ENCODE measurements at places on chromosomes 6 and 20.

GRCh38 chr6:130337534-130337933 lies 28.3 kb upstream of the TMEM200A start:
- DNase-seq: no peak

DNA sequence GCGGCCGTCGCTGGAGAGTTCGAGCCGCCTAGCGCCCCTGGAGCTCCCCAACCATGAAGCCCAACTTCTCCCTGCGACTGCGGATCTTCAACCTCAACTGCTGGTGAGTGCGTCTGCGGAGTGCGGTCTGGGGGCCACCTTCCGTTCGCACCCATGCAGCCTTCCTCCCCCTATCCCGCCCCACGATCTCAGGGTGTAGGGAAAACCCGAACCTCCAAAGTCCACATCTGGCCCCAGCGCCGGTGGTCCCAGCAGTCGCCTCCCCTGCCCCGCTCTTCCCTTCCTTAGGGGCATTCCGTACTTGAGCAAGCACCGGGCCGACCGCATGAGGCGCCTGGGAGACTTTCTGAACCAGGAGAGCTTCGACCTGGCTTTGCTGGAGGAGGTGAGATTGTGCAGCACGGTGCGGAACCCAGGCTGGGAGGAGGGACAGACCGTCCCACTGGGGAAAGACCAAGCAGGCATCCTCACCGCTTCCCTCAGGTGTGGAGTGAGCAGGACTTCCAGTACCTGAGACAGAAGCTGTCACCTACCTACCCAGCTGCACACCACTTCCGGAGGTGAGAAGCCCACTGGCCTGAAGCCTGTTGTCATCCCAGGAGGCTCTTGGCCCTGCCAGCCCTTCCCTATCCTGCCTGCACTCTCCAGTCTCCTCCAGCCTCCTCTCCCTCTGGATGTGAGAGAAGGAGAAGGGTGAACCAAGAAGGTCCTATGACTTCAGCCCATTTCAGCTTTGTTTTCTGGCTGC lies 719 bp downstream of the SMPD2 start:
- peak; percentile 29 for DNase-seq

GRCh38 chr20:36852187-36852586 lies 23.8 kb upstream of the TLDC2 start:
- DNase-seq: no peak

- DNase-seq: no peak
Observed at GRCh38 chr6:168045706-168046620, 33.0 kb downstream of the FRMD1 start.

DNA sequence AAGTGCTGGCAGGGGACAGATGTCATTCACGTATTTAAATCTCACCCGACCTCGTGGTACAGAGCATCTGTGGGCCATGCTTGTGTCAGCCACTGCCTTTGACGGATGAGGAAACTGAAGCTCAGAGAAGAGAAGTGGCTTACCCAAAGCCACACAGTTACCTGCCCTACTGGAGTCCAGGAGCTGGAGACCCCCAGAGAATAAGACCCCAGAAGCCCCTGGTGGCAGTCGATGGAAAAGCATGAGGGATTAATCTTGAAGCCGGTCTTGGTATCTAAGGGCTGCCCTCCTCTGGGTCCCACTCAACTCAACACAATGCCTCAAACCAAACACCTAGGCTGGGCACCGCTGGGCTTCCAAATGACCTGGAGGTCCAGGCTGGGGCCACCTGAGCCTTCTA lies 83.1 kb downstream of the GRM4 start:
- no peak for DNase-seq

DNA sequence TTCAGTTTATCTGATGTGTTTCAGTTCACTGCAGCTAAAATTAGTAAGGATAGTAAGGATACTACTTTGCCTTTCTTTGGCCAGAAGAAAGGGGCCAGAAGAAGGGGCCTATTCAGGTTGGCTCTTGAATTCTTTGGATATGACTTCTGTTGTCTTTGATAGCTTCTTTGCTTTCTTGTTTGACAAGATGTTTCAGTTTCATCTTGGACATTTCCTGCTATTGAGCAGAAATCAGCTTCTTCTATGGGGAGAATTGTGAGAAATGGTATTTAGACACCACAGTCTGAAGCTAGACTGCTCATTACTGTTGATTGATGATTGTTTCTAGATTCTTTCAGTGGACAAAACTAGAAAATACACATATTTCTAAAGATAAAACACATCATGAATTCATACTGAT lies 23.2 kb downstream of the L3MBTL3 start:
- DNase-seq: no peak

DNA sequence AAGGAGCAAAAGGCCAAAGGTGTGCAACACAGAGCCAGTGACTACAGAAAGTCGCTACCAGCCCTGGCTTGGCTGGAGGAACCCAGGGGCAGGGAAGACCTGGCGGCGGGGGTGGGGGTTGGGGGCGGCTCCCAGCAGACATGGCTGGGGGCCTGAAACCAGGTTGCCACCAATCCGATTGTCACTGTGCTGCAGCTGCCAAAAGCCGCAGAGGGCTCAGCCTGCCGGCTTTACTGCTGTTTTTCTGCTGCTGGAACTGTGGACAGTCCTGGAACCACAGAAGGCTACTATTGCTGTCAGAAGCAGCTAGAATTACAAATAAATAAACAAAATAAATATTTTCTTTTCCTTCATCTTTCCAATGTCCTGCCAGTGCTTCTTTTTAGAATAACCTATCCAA lies 25.7 kb upstream of the OGFRL1 start:
- DNase-seq: no peak

DNA sequence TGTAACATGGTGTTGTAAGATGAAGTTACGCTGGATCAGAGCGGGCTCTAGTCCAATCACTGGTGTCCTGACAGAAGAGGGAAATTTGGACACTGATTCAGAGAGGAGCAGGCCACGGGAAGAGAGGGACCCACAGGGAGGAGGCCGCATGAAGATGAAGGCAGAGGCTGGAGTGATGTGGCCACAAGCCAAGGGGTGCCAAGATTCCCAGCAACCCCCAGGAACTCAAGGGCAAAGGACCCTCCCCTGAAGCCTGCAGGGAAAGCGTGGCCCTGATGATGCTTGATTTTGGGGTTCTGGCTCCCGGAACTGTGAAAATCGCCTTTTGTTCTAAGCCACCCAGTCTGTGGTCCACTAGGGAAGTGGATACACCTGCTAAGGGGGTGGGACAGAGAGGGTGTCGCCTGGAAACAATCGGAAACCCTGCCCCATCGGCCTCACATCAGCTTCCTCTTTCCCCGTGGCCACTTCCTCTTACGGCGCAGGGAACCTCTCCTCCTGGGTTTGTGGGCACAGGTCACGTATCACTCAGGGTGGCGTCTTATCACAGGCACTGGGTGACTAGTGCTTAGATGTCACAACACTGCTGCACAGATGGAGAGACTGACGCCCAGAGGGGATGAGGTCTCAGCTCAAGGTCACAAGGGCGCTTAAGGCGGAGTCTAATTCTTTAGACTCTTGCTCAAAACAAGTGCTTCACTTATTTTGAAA lies 58.0 kb downstream of the SULF2 start:
- DNase-seq: no peak

GRCh38 chr20:46721476-46721875 lies 12.0 kb downstream of the SLC2A10 start:
- no peak for DNase-seq

DNA sequence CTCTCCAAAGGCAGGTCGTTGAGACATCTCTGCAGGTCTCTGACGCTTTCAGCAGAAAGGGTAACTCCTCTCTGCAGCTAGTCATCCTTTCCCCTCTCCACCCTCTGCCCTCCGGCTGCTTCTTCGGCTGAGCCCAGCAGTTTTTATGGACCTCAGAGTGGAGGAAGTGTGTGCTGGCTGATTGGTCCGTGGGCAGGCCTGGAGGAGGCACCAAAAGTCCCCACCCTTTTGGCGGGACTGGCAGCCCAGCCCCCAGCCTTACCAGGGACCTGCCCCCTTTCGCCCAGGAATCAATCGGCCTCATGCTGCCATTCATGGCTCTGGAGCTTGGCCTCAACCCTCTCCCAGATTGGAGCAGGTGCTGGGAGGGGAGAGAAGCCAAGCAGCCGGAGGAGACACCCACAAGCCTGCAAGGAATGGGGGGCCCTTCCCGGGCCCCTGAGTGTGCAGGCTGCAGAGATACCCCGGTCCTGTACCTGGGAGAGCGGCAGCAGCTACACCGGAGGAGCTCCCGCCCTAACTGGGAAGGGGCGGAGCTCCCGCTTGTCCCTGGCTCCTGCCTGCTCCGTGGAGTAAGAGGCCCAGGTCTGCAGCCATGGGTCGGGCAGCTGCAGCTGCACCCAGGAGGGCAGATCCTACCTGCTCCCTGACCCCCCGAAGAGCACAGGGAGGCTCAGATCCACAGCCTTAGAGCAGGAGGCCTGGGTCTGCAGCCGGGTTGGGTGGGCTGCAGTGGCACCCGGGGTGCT lies 170.3 kb upstream of the SOX4 start:
- no peak for DNase-seq

DNA sequence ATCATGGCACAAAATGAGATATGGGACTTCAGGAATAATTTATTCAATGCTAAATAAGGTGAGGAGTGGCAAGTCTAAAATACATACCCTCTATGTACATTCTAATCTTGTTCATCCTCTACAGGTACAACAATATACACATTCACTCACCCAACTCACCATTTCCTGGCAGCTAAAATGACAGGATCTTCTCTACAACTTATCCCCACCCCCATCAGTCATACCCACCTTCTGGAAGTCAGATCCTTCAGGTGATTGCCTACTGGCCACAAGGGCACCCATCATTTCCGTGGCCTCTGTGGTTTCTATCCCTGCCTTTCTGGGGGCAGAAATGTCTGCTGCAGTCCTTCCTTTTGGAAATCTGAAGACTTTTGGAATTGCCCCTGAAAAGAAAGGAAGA lies 22.8 kb upstream of the CRIP3 start:
- DNase-seq: no peak

DNA sequence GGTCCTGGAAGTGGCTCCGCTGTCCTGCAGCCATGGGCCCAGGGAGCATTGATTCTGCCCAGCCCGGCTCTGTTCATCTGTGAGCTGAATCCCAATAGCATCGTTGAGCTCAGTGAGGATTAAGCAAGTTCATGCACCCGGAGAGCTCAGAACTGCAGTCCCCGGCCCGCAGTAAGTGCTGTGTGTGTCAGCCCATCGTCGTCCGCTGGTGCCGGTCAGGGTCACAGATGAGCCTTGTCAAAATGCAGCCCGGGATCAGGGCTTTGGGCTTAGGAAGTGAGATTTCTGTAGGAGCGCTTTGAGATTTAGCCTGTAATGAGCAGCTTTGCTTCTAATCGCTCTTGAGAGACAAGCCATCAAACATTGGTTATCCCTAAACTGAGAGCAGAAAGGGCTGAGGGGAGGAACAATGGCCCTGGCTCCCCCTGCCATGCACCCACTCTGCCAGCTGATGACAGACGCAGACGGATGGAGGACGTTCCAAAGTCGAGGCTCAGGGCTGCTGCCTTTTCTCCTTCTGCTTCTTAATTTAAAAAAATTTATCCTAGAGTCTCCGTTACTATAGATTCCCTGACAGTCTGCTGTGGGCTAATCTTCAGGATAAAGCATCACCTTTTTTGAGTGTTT lies 25.6 kb upstream of the SULF2 start:
- DNase-seq: no peak

GRCh38 chr20:51906679-51907078 lies 104.4 kb upstream of the SALL4 start:
- no peak for DNase-seq

GRCh38 chr6:152503546-152503945 lies 133.6 kb downstream of the SYNE1 start:
- no peak for DNase-seq

GRCh38 chr6:26140967-26141294 lies 53.7 kb downstream of the HFE start:
- DNase-seq: no peak

GRCh38 chr20:35467339-35468224 lies 12.2 kb downstream of the CEP250 start:
- no peak for DNase-seq

DNA sequence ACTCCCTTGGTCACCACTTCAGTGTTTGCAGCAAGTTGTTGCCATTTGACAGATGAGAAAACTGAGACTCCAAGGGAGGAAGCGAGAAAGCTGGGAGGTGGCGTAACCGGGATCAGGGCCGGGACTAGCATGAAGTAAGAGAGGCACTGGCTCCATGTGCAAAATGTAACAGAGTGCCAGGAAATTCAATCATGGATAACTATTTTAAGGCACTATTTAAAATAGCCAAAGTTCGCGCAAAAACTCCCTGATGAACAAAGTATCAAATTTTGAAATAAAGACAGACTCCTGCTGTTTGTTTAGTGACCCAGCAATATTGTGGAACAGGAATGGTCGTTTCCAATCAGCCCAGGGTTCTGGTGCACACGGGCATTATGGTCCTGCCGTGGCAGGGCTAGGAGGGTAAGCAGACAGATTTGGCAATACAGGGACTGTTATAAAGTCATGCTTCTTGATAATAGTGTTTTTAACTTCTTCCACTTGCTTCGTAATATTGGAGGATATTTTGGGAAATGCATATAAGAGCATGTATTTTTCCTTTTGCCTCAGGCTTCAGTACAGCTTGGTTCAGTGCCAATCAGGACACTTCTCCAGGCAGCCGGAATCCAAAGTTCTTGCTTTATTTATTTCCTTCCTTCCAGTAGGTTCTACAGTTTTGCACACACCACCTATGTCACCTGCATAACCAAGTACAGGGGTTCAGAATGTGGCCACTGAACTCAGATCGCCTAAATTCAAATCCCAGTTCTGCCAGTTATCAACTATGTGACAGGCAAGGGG lies 141.6 kb downstream of the EYA2 start:
- DNase-seq: no peak

- DNase-seq: no peak
Observed at GRCh38 chr6:141848029-141848890, 284.5 kb upstream of the GJE1 start.

DNA sequence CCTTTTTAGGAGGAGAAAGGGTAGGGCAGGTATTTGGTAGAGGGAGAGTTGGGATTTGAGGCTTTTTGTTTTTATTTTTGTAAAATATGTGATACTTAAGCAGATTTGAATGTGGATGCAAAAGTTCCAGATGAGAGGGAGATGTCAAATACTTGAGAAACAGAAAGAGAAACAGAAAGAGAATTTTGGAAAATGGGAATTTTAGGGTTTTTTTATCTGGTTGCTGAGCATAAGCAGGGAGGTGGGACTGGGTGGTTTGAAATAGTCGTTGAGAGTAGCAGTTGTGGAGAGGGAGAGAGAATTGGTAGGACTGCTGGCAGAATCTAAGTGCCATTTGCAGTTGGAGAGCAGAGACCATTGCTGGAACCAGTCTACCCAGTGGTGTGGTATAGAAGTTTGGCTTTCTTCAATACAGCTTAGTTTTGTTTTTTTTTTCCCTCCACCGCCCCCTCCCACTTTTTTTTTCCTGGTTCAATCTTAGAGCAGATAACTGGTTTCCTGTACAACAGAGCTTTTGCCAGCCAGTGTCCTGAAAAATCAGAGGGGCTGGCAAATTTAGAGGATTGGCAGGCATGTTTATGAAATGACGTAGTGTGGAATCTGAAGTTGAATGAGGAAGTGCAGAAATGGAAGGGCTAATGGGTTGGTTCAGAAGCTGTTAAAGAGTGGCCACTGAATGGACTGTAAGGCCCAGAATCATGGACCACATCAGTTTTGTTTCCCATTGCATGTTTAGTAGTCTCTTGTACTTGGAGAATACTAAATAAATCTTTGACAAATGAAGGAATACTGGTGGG lies 68.7 kb downstream of the ATRN start:
- no peak for DNase-seq

- DNase-seq: no peak
Observed at GRCh38 chr6:151441390-151442166, 10.3 kb downstream of the RMND1 start.

- no peak for DNase-seq
Observed at GRCh38 chr20:6588296-6588695, 179.2 kb upstream of the BMP2 start.
